ENCODE measurements at places on chromosomes 4 and X. TPM values are rescaled to one million over a fixed set of nuclear protein-coding genes. Genes with fewer than 3 reads are reported as not detected.

- H3K27me3 ChIP-seq: no peaks in the 10 kb centered on the region
- DNase-seq: no peak
- H3K4me1 ChIP-seq: no peaks in the 10 kb centered on the region
Observed at GRCh38 chr4:175330236-175330635, 412.1 kb downstream of the ADAM29 start.

The ARHGEF6 gene
- 2.7 TPM for total RNA-seq

GRCh38 chr4:97589481-97590196, 553.6 kb downstream of the STPG2 start:
- no peak overlapping the region for H3K4me3 ChIP-seq
- no peaks in the 10 kb centered on the region for H3K27me3 ChIP-seq
- DNase-seq: no peak
- H3K4me1 ChIP-seq: no peaks in the 10 kb centered on the region
- no peaks in the 10 kb centered on the region for H3K36me3 ChIP-seq

DNA sequence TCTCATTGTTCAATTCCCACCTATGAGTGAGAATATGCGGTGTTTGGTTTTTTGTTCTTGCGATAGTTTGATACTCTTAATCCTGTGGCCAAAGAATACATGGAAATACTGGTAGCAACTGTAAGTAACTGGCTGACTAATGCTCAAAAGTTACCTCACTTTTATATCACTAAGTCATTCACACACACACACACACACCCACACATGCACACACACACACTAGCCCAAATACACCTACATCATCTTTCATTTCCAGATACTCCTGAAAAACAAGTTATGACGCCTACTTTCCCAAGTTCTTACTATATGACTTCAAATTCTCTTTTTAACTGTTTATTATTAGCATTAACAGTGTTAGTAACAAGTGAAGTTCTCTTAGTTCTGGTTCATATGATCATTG, 101.3 kb downstream of the DCHS2 start:
- no peaks in the 10 kb centered on the region for H3K4me1 ChIP-seq
- no peak for DNase-seq
- H3K4me3 ChIP-seq: no peak overlapping the region

DNA sequence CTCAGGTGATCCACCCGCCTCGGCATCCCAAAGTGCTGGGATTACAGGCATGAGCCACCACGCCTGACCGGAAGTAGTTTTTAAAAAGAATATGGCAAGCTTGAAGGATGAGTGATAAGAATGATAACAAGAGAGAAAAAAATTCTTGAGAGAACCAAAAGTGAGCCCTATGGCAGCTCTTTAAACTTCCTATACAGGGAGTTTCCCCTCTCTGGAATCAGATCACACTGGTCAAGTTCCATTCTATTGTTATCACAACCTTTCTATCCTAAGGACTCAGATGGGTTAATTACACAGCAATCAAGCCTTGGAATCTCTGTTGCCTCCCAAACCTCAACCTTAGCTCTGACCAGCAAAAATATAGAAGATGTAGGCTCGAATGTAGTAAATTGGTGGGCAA, 33.8 kb upstream of the ZNF518B start:
- H3K27ac ChIP-seq: no peak overlapping the region
- H3K36me3 ChIP-seq: no peaks in the 10 kb centered on the region
- H3K27me3 ChIP-seq: no peaks in the 10 kb centered on the region

The ODAPH gene
- total RNA-seq: not detected

The GAB3 gene
- total RNA-seq: 1.4 TPM

DNA sequence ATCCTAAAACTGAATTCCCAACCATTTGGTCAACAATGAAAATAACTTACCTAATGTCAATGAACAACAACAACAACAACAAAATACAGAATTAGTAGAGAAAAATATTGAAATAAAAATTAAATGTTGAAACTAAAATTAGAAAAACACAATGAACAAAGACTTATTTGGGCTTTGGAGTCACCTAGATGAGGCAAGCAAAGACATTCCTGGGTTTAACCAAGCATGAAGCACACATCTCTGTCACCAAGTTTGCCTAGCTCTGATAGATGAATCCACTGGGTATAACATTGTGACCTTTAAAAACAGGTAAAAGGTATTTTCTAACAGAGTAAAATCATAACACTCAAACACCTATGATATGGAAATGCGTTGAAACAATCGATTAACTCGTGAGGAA, 13.2 kb upstream of the SYTL5 start:
- H3K4me1 ChIP-seq: no peaks in the 10 kb centered on the region
- DNase-seq: no peak
- H3K27me3 ChIP-seq: no peaks in the 10 kb centered on the region

DNA sequence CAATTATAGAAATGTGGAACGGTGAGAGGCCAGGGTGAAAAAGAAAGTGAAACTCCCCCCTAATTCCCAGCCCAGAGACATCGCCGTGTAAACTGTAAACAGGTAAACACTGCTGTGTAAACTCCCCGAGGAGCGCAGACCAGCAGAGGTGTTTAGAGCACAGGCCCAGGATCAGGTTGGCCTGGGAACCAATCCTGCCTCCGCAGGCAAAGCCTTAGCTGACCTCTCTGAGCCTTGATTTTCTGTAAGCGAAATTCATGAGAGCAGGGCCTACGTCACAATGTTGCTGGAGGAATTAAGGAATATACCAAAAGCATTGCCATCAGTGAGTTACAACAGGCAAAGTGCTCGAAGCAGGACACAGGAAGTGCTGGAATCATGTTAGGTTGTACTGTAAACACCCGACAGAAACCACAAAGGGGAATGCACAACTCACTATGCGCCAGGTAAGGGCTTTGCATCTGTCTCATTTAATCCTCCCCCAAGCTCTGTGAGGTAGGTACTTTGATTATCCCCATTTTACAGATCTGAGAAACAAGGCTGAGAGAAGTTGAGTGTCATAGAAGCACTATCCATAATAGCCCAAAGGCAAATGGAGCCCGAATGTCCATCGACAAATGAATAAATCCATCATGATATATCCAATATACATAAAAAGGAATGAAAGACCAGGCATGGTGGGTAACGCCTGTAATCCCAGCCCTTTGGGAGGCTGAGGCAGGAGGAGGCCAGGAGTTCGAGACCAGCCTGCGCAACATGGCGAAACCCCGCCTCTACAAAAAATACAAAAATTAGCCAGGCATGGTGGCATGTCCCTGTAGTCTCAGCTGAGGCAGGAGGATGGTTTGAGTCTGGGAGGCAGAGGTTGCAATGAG, 30.7 kb upstream of the KIAA0232 start:
- H3K4me1 ChIP-seq: peaks cover 35% of the 10 kb centered on the region
- H3K36me3 ChIP-seq: no peaks in the 10 kb centered on the region
- no peak overlapping the region for H3K4me3 ChIP-seq
- no peak for DNase-seq

DNA sequence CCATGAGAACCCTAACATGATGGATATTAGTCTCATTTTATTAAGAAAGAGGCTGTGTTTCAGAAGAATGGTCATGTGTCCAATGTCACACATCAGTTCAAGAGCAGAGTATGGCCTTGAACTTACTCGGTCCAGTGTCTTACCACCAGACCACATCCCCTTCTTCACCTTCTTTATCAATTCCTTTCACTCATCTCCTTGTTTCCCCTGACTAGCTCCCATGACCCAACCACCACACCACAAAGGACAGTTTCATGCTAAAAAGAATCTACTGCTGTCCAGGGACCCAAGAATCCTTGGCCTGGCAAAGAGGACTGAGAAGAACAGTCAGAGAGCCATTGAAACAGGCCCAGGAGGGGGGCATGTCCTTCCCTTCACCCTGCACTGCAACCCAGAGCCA, 33.6 kb upstream of the MSN start:
- H3K36me3 ChIP-seq: no peaks in the 10 kb centered on the region
- no peak overlapping the region for H3K27ac ChIP-seq
- H3K4me1 ChIP-seq: no peaks in the 10 kb centered on the region
- H3K4me3 ChIP-seq: no peak overlapping the region
- no peak for DNase-seq

The LRIT3 gene
- total RNA-seq: 0.15 TPM

DNA sequence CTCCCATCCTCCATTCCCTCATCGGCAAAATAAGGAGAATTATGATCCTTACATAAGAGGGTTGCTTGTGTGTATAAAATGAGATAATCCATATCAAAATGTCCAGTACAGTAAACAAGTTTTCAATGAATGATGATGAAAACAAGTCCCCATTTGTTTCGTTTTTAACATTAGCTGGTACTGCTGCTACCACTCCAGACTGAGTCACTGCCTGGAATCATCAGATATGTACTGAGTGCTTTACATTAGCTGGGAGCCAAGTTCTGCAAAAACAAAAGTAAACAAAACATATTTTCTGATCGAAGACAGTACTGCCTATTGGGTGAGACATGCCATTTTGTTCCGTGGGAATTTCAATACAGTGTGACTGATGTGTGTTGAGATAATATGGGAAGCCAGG, 123.2 kb upstream of the IGFBP7 start:
- no peaks in the 10 kb centered on the region for H3K27me3 ChIP-seq
- no peak overlapping the region for H3K4me3 ChIP-seq

DNA sequence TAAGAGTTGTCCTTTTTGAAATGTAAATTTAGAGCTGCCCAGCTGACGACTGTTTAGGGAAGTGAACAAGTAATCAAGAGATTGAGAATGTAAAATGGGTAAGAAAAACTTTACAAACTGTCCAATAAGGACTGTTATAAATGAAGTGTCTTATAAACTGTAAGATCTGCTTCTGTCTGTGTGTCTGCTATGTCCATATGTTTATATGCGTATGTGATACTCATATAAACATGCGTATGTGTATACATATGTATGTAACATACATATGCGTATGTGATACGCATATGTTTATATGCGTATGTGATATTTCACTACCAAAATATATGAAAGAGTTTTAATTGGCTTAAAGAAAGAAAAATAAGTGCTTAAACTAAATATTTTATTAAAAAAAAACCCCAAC, 416.0 kb upstream of the GALNTL6 start:
- H3K27ac ChIP-seq: no peak overlapping the region
- H3K4me1 ChIP-seq: no peaks in the 10 kb centered on the region
- no peak for DNase-seq
- no peaks in the 10 kb centered on the region for H3K36me3 ChIP-seq
- no peak overlapping the region for H3K4me3 ChIP-seq

The GLRA2 gene
- total RNA-seq: 0.35 TPM

DNA sequence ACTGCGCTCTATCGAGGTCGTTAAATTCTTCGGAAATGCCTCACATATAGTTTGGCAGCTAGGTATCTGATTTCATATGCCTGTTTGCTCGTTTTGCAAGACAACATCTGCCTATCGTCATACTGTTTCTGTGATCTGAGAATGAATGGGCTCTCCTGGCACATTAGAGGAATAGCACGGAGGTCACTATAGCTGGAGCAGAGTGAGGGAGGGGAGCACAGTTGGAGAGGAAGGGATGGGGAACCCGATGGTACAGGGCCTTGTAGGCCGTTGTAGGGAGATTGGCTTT, 552 bp downstream of the IKBKG start:
- no peaks in the 10 kb centered on the region for H3K4me1 ChIP-seq
- H3K27ac ChIP-seq: peak overlapping the region; percentile 91
- no peaks in the 10 kb centered on the region for H3K36me3 ChIP-seq
- no peaks in the 10 kb centered on the region for H3K27me3 ChIP-seq

The P2RY10 gene
- 0.57 TPM for total RNA-seq

The BMX gene
- total RNA-seq: 1.8 TPM

- no peak overlapping the region for H3K4me3 ChIP-seq
- H3K27ac ChIP-seq: no peak overlapping the region
- H3K27me3 ChIP-seq: no peaks in the 10 kb centered on the region
- DNase-seq: no peak
- H3K36me3 ChIP-seq: no peaks in the 10 kb centered on the region
Observed at GRCh38 chr4:82694046-82694445, 104.5 kb downstream of the SCD5 start.

The PALLD gene
- total RNA-seq: 72.1 TPM

DNA sequence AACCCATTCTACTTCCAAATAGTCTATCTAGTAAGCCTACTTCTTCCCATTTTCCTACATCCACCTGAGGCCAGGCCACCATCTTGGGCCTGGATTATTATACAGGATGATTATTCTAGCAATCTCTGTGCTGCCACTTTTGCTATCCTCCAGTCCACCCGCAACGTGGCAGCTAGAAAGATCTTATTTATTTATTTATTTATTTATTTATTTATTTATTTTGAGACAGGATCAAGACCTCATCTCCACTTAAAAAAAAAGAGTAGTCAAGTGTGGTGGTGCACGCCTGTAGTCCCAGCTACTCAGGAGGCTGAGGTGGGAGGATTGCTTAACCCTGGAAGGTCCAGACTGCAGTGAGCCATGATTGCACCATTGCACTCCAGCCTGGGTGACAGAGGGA, 15.2 kb upstream of the BCOR start:
- no peak for DNase-seq
- H3K27me3 ChIP-seq: peaks cover 14% of the 10 kb centered on the region
- H3K4me3 ChIP-seq: no peak overlapping the region
- peaks cover 8% of the 10 kb centered on the region for H3K4me1 ChIP-seq
- H3K36me3 ChIP-seq: no peaks in the 10 kb centered on the region

DNA sequence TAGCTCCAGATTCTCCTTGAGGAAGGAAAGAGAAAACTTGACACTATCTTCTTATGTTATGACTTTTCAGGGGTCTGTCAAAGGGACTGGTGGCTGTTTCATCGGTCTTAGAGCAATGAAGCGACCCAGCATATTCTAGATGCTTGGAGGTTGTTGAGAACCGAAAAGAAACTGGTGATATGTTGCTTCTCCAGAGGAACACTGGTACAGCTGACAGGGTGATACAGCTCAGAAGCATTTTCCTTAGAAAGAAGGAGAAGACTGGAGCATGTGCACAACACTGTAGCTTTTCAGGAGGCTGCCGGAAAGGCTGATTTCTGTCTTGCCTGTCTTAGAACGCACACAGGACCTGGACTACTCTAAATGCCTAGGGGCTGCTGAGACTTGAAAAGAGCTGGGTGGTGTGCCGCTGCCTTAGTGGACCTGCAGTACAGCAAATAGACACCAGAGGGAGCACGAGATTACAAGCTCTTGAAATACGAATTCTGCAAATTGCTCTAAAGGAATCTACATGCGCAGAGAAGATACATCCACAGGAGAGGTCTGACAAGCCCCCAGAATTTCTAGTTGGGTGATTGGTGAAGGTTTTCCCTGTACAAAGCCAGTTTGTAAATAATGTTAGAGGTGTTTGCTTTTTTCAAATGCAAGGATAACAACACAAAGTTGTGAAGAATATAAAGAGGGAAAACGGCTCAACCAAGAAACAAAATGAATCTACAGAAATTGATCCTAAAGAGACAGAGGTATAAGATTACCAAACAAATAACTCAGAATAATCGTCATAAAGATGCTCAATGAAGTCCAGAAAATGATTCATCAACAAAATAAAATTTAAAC, 223.1 kb upstream of the DMD start:
- H3K27ac ChIP-seq: no peak overlapping the region
- no peaks in the 10 kb centered on the region for H3K36me3 ChIP-seq
- no peak overlapping the region for H3K4me3 ChIP-seq
- peak; percentile 59 for DNase-seq
- no peaks in the 10 kb centered on the region for H3K4me1 ChIP-seq
- H3K27me3 ChIP-seq: no peaks in the 10 kb centered on the region

DNA sequence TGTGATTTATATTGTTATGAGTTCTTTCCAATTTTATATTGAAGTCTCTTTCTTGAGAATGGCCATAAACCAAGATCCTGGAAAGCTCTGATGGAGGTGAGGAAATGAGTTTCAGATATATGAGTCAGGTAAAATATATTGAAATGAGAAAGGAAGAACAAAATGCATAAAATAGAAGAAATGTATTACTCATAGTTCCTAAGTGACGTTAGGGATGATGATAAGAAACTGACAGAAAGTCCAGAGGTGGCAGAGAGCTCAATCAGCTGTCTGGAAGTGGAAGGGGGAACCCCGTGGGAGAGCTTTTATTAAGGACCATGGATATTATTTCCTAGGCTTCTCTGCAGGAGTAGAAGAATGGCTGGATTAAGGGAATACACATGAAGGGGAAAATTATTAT, 24.6 kb downstream of the UGT2B7 start:
- no peaks in the 10 kb centered on the region for H3K4me1 ChIP-seq
- no peaks in the 10 kb centered on the region for H3K27me3 ChIP-seq
- H3K36me3 ChIP-seq: no peaks in the 10 kb centered on the region
- H3K4me3 ChIP-seq: no peak overlapping the region

The CASP3 gene
- total RNA-seq: 45.4 TPM
